NCI-H2029 treated with DMSO at 0.1 percent for 48 hours (cell line): ENCODE measurements at places on chromosomes 1 and 21.

DNA sequence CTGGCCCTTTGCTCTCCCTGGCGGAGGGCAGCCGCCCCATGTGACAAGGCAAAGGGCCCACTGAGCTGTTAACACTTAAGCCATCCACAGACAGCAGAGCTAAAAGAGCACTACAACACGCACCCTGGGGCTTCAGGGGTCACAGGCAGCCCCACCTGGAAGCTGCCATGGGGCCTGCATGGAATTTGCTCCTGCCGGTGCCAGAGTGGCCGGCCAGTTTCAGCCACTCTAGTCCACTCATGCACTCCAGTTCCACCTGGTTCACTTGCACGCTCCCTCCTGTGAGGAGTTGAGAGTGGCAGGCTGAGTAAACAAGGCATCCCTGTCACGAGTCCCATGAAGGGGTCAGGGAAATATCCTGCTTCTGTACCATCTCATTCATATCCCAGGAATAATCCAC lies 55.3 kb downstream of the RIMS3 start:
- no peak for DNase-seq

DNA sequence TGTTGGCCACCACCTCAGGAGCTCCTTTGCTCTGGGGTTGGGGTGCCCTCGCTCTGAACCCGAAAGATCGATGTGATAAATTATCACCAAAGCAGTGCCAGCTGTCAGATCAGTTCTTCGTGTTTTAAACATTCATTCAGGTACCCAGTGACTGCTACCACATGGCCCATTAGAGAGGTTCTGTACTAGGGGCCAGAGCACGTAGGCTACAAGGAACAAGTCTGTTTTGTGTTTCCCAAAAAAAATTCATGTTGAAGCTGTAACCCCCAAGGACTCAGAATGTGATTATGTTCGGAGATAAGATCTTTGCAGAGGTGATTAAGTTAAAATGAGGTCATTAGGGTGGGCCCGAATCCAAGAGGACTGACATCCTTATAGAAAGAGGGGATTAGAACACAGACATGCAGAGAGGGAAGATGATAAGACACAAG lies 526.9 kb downstream of the NPHP4 start:
- no peak for DNase-seq

DNA sequence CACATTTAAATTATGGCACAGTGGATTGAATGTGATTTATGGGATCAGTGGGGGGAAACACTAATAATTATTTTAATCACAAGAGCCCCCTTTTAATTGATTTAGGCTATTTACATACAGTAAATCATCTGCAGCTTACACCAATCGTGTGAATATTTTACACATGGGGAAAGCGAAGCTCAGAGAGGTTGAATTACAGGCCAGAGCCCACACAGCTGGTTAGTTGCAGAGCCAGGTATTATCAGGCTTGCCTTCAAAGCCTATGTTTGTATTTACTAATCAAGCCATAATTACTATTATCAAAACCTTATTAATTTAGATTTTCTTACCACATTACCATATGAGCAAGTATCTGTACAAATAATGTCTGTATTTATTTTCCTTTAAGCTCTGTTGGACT lies 749 bp downstream of the SDCCAG8 start:
- DNase-seq: no peak

DNA sequence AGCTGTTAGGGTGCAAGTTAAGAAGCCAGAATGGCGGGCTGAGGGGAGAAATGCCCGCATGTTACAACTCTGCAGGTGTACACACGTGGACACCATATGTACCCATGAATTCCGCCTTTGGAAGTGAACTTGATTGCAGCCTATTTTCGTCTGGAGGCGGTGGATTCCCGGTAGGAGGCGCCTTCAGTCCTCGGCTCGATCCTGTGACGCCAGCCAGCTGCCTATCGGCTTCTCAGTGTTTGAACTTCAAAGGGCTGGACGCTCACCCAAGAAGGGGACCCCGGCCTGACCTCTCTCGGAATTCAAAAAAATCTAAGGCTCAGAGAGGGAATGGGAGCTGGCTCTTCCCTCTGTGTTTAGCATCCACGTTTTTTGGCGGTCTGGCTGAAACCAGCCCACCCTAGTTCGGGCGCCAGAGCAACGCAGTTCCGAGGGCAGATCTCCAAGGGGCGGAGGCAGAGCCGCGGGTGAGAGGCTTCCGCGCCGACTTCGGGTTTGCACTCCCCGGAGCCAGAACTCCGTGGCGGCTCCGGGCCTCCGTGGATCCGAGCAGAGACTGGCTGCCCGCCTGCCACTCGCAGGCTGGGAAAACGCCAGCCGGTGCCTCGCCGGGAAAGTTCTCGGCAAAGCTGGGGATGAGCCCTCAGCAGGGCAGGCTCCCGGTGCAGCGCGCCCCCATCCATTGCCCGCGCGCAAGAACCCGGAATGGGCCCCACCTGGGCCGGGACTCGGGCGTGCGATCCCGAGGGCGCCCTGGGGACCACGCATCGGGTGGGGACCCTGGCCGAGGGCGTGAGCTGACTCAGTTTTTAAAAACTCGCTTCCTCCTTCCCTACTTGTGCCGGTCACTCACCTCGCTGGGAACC lies 996 bp upstream of the TMEM51 start:
- peak; percentile 57 for DNase-seq

DNA sequence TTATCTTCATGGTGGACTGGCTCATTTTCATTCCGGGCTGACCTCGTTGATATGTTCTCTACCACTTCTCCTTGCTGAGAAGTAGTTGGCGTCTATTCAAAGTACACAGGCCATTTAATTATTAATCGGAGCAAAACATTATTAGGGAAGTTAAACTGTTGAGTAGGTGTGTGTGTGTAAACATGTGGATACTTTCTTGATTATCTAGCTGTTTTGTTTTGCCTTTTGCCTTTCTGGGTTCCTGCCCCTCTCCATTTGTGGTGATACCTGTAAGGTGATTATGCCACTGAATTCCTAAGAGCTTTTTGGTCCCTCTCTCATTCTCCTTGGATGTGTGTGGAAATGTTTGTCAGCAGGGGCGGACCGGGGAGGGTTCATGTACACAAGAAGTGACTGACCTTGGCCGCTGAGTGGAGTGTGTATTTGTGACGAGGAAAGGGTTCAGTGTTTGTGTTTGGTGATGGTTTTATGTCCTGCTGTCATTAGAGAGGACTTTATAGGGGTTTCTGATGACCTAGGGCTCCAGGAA lies 56.6 kb upstream of the PPP2R5A start:
- no peak for DNase-seq

- DNase-seq: no peak
These were observed 5.7 kb downstream of the KCNN3 start for GRCh38 chr1:154864189-154864975.

- no peak for DNase-seq
These were observed 39.5 kb downstream of the IER5 start for GRCh38 chr1:181127898-181128453.
